ENCODE measurements at places on chromosomes 5 and 9.

DNA sequence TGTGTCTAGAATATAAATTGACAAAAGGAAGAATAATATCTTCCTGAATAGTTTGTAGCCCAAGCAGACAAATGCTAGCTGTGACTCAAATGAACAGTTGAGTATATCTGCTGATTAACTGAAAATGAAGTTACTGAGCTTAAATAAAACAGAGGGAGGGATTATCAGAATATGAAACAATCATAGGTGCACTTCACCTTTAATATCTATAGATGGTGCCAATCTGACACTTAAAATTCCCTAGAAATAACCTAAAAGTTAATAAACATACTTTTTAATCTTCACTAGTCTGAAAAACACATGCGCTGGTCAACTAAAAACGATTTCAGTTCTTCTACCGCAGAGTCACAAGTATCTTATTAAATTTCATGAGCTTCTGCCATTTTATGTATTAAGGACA lies 280.8 kb upstream of the RASA1 start:
- no peak for DNase-seq

- no peak for DNase-seq
Observed at GRCh38 chr9:126238415-126238814, 88.2 kb upstream of the MVB12B start.

DNA sequence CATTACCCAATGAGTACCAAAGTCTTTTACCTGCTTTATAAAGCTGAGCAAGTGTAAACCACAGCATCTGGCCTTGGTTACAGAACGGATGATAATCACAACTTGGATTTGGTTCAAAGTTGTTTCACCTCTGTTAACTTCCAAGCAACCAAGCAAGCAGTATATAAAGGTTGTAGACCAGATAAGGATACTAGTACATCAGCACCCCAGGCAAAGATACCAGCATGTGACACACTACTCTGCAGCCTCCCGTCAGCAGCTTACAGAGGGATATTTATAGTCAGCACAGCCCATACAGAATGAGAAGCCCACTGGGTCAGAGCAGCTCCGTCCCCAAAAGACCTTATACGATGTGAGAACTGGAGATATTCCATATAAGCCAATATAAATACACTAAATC lies 193.3 kb downstream of the SMARCA2 start:
- no peak for DNase-seq

DNA sequence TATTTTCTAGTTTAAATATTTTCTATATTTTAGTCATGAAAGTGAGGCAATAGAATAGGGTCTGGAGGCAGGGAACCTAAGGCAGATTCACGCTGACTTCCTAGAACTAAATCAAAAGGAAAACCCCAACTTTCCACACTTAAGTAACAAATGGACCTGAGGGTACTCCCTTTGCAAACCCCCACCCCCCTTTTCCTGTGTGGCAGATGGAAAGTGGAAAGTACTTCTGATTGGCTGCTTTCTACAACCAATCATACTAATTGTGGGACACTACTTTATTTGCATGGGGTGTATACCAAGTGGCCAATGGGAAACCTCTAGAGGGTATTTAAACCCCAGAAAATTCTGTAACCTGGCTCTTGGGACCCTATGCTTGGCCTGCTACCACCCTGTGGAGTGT lies 4.8 kb upstream of the CENPH start:
- DNase-seq, result no peak

DNA sequence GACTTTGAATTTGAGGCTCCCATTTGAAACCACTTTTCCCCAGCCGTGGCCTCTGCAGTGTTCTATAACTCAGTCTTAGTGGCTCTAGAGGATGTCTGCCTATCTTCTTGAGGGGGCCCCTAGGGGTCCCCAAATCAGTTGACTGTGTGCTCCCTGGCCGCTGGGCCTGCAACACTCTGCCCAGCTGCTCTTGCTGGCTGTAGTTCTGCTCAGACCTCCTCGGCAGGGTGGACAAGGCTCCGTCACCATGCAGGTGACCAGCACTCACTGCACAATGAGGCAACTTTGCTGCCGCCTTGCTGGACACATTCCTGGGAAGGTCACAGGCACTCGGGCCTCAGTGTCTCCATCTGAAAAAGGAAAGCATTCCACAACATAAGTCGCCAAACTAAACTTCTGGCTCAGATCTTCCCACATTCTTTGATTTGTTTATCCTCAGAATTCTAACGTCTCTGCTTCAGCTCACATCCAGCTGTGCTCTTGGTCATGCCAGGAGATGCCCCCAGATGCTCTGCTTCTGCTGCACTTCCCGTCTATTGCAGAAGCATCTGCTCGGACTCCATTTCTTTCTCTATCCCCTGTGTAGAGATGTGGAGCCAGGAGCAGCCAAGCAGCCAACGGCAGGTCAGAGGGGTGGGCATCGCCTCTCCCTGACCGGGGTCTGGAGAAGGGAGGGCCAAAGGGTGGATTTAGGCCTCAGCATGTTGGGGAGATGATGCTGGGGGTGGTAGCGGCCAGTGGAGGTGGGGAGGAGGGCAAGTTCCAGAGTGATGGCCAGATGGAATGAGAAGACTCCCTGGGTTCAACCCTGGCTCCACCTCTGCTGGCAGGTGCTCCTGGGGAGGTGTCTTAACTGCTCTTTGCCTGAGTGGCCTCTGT lies 133.6 kb downstream of the MVB12B start:
- DNase-seq, result no peak

DNA sequence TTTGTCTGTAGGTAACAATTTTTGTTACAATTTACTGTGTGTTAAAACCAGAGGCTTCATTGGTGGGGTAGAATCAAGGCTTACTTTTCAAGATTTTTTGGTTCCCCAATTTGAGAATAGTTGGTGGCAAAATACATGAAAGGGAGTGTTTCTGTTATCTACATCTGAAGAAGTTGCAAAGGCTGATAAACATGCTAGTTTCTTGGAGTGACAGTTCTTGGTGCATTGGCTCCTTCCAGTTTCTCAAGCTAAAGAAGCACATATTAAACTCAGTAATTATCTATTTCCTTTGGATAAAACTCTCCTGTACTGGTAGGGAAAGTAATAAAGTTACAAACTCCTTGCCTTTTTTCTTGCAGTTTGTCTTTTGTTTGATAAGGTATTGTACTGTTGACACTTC lies 5.9 kb downstream of the MACIR start:
- no peak for DNase-seq

GRCh38 chr5:176188085-176188484 lies 50.1 kb upstream of the SIMC1 start:
- DNase-seq, result no peak

GRCh38 chr5:172443441-172444109 lies 10.8 kb downstream of the SH3PXD2B start:
- DNase-seq, result no peak

DNA sequence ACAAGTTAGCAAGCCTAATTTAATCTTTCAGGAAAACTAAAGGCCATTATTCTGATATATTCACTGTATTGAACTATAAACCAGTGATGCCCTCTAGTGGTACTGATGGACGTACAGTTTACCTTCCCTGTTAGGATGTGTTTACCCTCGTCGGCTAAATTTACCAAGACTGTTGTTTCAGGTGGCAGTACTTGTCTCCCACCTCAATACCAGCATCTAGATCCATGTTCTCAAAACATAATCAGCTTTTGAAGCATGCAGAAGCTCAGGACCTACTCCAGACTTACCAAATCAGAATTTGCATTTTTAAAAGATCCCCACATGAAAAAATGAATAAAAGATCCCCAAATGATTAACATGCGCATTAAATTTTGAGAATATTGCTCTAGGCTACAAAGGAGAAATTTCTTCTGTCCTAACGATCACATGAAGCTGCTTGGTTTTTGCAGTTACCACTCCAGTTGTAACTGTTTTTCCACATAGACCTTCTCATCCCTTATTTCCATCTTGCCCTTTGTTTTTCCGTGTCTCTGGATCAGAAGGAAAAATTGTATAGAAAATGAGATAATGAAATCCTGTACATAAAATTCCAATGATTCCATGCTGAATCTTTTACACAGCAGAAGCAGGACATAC lies 3.2 kb upstream of the BAAT start:
- DNase-seq, result no peak
